ENCODE measurements at places on chromosomes 3 and 15. TPM values are rescaled to one million over a fixed set of nuclear protein-coding genes. Genes with fewer than 3 reads are reported as not detected.

SRGAP3 gene
- total RNA-seq: 5.9 TPM

ARIH2 gene
- total RNA-seq: 76.1 TPM

TMEM158 gene
- total RNA-seq: 95.1 TPM

TJP1 gene
- 41.7 TPM for total RNA-seq

MED12L gene
- 0.12 TPM for total RNA-seq
